Stimulated activated CD4-positive, alpha-beta T cell treated with anti-CD3 and anti-CD28 coated beads, Interleukin-1b, Interleukin-23, amount 100 ng/mL, for 4 hours (primary cell): ENCODE measurements at places on chromosomes 5 and 9.
A peak's percentile ranks its signal among the peaks of the same experiment; 100 is the strongest.

DNA sequence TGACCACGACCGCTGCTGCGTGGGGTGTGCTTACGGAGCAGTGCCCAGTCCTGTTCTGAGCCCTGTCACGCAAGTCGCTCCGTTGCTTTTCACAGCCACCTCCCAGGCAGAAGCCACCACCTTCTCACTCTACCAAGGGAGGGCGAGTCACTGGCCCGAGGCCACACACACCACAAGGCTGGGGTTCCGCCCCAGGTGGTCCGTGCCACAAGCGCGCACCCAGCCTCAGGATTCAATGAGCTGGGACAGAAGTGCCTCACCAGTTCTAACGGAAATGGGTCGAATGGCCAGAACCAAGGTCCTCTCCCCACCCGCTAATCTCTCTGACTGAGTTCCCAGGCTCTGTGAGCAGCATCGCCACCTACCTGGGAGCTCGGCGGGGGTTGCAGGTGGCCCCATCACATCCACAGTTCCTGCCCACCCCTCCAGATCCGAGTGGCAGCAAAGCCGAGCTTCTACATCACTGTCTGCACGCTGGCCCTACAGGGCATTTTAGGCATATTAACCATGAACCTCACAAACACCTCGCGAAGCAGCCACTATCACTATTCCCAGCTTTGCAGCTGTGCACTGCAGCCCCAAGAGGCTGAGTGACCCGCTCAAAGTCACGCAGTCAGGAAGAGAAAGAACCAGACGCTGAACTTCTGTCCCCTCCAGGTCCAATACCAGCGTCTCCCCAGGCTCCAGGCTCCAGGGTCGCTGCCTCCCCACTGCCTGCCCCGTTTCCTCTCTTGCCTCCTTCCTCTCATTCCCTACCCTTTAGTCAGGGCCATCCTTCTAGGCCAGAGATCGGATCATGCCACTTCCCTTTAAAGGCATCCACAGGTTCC is 92.1 kb upstream of the PHYKPL start:
- DNase-seq: no peak

- DNase-seq: no peak
These were observed 52.4 kb downstream of the ZNF354C start for GRCh38 chr5:179112469-179113142.

- no peak for DNase-seq
These were observed 2.0 kb downstream of the ASTN2 start for GRCh38 chr9:117412841-117413240.

- DNase-seq: no peak
These were observed 100.9 kb downstream of the STRBP start for GRCh38 chr9:123167474-123167873.

DNA sequence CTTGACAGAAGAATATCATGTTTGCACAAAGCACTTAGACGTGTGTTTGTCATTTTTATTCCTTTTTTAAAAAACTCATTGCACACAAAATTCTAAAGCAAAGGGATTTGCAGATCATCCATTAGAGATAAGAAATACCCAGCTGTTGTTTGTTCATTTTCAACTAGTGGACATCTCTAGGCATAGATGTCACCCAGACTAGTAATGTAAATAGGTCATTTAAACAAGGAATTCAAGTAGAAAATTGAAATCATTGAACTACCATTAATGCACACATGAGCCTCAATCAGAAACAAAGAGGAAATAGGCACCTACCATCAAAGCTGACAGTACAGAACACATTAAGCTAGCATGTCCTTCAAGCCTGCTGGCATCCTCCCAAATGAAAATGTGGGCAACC is 107.3 kb downstream of the OR2K2 start:
- DNase-seq: no peak

DNA sequence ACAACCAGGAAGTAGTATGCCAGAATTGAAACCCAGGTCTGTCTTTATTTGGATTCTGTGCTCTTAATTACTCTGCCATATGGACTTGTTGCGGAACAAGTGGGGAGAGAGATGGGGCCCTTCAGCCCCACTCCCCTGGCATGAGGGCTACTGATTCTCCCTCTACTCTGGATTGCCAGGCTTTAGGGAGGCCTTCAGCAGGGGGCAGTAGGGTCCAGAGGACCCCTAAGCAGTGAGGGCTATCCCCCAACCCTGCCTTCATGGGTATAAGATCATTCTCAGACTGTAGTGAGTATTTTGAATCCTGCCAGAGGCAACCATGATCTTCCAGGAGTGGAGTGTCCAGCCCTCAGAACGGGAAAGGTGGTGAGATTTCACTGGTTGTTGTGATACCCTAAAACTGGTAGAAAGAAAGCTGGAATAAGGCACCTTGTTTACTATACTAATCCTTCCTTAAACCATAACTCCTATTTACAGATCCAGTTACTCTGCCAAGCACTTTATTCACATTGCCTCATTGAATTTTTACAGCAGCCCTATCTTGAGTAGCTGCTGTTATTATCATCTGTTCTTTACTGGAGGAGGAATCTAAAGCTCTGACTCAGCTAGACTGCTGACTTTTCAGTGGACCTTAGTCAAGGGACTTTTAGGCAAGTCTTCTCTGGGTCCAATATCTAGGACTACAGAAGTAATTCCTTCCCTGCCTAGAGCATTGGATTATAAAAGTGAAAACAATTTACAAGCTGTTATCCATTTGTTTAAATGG is 31.3 kb upstream of the LARP1 start:
- no peak for DNase-seq

GRCh38 chr5:170438581-170438980 is 49.4 kb upstream of the KCNMB1 start:
- no peak for DNase-seq

DNA sequence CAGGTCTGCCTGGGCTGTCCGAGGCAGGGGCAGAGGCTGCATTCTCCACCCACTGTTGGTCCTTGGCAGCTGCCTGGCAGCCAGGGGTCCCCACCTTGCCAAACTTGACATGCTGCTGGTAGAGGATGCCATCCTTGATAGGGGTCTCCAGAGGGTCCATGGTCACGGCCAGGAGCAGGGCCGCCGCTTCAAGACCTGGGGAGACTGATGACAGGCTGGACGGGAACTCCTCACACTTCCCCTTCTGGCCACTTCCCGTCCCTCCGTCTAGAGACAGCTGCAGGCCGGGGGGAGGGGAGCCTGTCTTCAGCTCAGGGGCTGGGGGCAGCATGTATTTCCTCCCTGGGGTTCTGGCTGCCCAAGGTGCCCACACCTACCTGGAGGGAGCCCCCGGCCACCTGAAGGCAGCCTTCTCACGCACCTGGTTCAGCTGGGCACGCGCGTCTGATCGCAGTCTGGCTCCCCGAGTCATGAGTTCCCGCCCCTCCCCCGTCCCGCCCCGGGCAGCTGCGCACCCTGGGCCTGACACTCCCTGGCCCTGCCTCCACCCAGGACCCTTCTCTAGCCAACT is at the start of gene DOK3:
Gene DOK3 (minus strand): TSS at position 446 of the 571 bp plus-strand sequence. CDS start 286 bp downstream, at position 160.
- DNase-seq: no peak

DNA sequence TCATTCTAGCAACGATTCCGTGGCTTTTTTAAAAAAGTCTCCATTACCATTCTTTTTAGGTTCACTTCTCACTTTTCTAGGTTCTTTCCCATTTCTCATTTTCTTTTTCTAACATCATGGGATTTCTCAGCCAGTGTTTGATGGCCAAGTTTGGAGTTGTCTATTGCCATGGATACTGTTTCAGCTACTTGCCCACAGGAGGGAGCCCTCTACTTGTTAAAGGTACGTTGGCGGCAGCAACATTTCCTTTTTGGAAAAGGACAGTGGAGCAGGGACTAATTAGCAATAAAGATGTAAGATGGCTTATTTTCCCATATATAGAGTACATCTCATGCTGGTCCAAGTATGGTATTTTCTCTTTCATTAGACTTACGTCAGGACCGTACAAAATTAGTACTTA is 2257.5 kb upstream of the C9orf72 start:
- no peak for DNase-seq

- DNase-seq: no peak
These were observed 725.3 kb upstream of the PTPRD start for GRCh38 chr9:11338130-11338529.

DNA sequence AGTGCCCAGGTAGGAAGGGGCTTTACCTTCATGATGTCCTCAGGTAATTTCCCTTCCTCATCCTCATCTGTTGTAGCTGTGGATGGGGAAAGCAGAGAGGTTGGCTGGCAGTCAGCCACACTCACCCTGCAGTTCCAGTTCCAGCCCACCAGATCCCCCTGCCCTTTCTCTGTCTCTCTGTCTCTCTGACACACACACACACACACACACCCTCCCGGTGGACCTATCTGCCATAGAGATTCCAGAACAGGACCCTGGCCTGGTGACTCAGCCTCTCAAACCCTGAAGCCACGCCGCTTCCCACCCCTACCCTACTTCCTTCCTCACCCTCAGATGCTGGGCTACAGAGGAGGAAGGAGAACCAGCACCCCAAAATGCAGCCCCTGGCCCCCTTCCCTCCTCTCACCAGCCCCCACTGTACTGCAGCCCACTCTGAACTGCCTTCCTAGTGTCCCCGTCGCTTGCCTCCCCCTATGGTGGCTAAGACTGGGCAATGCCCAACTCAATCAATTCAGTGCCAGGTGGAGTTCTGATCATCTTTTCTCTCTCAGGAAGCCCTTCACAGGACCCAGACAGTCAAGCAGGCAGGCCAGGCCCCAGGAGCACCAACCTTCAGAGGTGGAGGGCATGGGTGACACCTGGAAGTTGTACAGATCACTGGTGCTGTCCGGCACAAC is 4.8 kb downstream of the IRF1 start:
- no peak for DNase-seq

DNA sequence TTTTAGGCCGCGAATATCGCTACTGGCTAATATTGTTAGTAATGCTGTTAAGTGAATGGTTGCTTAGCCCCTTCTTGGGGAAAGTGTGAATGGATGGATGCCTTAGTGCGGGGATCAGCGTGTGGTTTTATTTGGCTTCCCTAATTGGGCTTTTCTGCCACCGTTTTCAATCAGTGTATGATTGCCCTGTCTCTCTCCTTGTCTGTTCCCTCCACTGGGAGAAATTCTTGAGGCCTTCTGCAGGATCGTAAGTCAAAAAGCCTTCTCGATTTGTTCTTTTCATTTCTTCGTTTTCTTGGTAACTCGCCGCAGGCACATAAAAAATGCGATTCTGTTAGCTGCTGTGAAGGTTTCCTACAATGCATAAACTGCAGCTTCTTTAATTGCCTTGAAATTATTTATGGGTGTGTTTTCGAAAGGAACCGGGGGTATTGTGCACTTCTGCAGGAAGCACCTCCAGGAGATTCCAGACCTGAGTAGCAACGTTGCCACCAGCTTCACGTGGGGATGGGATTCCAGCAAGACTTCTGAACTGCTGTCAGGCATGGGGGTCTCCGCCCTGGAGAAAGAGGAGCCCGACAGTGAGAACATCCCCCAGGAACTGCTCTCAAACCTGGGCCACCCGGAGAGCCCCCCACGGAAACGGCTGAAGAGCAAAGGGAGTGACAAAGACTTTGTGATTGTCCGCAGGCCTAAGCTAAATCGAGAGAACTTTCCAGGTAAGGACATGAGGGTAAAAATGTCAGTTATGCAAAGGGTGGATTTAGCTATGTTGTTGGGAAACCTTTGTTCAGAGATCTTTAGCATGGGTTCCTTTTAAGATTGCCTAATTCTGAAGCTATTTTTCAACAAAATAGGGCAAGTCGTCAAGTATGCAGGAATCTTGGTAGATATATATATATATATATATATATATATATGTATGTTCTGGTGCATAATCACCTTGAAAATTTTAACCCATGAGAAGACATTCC is 700 bp downstream of the SKP2 start:
- no peak for DNase-seq

DNA sequence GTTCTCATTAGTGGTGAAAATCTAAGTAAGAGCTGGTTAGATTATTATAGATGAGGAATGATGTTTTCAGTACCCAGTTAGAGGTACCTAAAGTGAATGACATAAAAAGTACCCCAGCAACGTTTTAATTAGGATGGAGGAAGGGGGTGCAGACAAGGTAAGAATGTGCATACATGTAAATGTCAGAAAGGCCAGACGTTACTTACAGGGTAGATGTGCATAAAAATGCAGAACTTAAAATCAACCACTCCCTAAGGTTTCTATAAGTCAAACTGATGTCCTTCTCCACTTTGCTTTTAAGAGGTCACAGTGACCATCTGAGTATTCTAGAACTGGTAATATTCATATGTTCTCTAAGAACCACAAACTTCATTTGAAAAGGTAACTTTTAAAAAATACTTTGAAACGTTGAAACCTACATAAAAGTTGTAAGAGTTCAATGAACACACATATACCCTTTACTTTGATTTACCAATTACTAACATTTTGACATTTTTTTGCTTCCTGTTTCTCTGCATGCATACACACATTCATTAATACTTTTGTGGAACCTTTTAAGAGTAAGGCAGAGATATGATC is 18.8 kb downstream of the ACTL7A start:
- no peak for DNase-seq

DNA sequence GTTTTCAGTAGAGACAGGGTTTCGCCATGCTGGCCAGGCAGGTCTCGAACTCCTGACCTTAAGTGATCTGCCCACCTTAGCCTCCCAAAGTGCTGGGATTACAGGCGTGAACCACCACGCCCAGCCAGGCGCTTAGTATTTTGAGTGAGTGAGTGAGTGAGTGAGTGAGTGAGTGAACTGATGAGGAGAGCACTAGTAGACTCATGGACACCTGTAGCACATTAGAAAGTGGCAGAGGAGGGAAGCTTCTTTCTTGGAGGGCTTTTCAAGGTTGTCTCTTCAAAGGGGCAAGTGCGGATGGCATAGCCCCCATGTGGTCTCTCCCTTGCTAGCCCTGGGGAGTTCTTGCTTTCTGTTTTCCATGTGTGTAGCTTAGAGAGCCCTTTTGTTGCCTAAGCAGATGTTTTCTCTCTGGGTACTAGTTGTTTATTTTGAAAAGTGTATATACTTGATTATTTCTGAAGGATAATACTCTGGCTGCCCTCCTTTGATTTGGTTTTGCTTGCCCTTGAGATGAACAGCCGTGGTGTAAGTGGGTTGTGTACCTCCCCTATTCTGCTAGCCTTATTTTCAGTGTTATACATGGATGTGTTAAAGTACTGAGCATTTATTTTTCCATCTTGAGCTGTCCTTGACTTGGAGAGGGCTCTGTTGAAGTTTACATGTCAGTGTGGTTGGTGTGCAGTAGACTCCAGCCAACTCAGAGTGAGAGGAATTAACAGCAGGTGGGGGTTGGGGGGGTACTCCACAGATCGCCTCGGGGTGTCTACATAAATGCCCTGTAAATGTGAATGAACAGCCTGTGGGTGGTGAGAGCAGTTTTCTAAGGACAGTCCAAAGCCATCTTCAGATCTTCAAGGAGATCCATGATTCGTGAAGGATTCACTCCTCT is 35.5 kb downstream of the PRRC2B start:
- no peak for DNase-seq

DNA sequence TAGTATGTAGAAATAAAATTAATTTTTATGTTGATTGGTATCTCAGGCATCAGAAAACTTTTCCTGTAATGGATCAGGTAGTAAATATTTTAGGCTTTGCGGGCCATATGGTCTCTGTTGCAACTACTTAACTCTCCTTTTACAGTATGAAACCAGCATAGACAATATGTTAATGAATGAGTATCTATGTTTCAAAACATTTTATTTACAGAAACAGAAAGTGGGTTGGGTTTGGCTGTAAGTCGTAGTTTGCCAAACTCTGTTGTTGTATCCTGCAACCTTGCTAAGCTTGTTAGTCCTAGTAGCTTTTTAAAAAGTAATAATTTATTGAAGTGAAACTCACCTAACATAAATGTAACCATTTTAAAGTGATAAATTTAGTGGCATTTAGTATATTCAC is 132.1 kb downstream of the NR3C1 start:
- no peak for DNase-seq

GRCh38 chr9:114000671-114001409 is 77.3 kb downstream of the AMBP start:
- no peak for DNase-seq

- peak; percentile 48 for DNase-seq
These were observed 1.1 kb upstream of the DNAJB5 start for GRCh38 chr9:34988218-34989002.
